Jurkat, Clone E6-1 (cell line): ENCODE measurements at places on chromosomes 5 and 9.

- no peak for DNase-seq
Measured at GRCh38 chr5:30808996-30809395, 384.5 kb upstream of the CDH6 start.

GRCh38 chr9:133359399-133360175 is 3.2 kb downstream of the SURF2 start:
- no peak for DNase-seq

- DNase-seq, result no peak
Measured at GRCh38 chr5:13941468-13941867, 3.0 kb downstream of the DNAH5 start.

- no peak for DNase-seq
Measured at GRCh38 chr9:80995759-80996158, 693.6 kb downstream of the TLE1 start.

GRCh38 chr9:24333629-24334028 is 212.1 kb downstream of the IZUMO3 start:
- DNase-seq, result peak; percentile 63

- DNase-seq, result no peak
Measured at GRCh38 chr5:14395411-14395810, 186.2 kb upstream of the OTULINL start.

DNA sequence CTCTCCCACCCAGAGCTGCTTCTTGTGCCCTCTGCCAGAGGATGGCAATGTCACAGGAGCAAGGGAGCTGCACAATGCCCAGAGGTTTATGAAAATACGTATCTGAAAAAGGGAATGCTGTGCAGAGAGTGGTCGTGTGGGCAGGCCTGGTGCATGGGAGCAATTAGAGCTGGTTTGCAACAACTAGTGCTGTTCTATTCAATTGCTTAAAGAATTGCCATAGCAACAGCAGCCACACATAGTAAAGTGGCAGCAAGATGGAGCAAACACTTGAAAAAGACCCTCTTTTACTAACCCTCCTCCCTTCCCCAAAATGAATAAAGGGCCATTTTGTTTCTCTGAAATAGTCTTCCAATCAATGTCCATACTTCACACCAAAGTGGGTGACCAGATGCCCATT is 166.3 kb downstream of the CRB2 start:
- DNase-seq, result no peak

DNA sequence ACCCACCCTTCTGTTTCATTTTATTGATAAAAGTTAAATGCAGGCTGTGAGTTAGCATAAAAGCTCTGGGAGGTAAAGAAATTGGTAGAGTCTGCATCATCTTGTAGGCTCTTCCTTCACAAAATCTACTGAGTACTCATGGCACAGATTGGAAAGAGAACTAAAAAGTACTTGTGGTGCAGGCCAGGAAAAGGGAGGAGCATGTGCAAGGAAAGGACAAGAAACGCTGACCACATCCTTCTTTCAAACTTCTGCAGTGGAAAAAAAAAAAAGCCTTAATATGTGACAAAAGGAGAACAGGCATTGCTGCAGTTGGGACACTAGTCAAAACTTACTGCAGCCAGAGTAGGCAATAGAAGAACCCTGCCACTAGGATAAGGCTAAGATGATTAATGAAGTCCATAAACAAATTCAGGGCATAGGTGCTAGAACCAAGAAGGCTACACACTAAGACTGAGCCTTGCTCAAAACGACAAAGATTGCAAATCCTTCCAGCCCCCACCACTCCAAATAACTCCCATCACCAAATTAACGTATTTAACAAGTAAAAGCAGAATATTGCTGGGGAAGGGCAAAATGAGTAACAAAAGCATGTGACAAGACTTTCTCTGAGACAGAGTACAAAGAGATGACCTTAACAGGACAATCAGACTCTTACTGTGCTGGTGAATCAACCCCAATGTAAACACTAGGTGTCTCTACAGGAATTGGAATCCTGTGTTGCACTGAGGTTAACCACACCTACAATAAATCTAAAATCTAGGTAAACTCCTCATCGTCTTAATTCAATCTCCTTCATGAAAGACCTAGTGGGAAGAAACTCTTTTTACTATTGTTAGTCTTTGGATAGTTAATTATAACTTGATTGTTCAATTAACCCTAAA is 1024.8 kb downstream of the TLE1 start:
- peak; percentile 80 for DNase-seq

GRCh38 chr5:119049824-119050449 is 20.9 kb upstream of the DMXL1 start:
- no peak for DNase-seq

DNA sequence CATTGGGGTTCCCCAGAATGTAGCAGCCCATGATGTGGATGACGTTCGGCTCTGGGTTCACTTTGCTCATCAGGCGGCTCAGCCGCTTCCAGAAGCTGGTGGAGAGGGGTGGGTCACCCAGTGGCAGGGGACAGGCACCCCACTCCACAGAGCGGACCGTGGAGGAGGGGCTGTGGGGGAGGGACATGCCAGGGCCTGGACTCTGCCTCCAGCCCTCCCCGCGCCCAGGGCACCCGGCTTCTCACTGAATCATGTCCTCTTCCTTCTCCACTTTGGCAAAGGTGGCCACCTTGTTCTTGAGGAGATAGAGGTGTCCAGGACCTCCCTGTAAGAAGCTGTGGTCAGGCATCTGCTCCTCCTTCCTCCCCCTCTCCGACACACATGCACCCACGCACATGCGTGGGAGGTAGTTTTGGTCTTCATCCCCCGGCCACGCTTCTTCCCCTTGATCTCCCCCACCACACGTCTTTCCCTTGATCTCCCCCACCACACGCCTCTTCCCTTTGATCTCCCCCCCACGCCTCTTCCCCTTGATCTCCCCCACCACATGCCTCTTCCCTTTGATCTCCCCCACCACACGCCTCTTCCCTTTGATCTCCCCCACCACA is 8.9 kb upstream of the ENTPD8 start:
- no peak for DNase-seq

DNA sequence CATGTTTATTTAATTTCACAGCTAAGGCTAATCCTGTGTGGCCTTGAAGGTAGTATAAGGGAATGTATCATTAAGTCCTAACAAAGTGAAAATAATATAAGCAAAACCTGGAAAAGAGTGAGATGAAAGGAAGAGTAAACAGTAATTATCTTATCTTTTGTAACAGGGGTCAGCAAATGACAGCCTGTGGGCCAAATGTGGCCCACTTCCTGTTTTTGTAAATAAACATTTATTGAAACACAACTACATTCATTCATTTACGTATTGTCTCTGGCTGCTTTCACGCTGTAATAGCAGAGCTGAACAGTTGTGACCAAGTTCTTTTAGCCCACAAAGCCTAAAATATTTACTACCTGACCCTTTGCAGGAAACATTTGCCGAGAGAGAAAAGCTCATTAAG is 78.4 kb upstream of the HTR4 start:
- no peak for DNase-seq

DNA sequence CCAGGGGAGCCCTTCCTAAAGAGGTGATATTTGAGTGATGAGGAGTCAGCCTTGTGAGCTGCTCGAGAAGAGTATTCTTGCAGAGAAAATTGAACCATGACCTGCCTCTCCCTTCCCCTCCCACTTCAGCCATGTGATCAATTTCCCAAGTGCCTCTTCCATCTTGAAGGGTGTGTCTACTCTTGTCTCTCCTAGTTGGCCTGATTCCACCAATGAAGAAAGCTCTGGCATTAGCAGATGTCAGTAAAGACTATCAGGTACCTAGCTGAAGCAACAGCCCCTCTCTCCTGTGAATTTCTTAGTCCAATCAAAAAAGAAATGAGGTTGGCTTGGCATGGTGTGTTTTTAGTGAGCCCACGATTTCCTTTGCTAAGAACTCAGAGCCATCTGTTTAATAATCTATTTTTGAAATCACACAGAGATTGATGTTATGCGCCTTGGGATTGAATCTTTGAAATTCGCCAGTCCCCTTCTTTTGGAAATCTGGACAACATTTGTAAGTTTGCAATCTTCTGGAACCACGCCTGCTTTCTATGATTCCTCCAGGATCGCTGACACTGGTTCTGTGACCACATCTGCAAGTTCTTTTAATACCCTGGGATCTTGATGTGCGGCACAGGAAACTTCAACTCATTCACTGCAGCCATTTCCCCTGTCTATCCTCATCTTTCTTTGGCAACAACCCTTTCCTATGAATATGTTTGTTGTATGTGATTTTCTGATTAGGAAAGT is 404.6 kb downstream of the DMRT2 start:
- DNase-seq, result no peak

- no peak for DNase-seq
Measured at GRCh38 chr9:76338418-76338817, 55.8 kb downstream of the RFK start.

DNA sequence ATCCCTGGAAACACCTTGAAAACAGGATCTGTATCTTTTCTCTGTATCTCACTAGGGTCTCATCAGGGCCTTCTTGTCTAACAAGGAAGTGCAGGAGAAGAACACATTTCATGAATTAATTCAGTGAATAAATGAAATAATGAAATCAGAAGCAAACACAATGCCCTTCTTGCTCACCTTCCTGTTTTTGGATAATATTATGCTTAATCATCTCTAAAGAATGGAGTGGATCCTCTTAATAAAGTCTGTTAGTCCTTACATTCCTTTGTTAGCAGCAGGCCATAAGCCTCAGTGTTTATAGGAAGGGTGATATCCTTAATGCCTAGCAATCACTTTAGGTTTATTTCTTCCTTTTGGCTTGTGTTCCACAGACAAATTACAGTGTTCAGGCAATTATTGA is 837.1 kb upstream of the SEMA6A start:
- DNase-seq, result no peak

GRCh38 chr5:98906756-98907355 is 22.0 kb downstream of the CHD1 start:
- DNase-seq, result no peak

- DNase-seq, result no peak
Measured at GRCh38 chr9:18658804-18659705, 185.1 kb downstream of the ADAMTSL1 start.

GRCh38 chr5:36459176-36460135 is 146.9 kb upstream of the SLC1A3 start:
- peak; percentile 23 for DNase-seq

- no peak for DNase-seq
Measured at GRCh38 chr9:34382054-34382453, 5.4 kb upstream of the MYORG start.

DNA sequence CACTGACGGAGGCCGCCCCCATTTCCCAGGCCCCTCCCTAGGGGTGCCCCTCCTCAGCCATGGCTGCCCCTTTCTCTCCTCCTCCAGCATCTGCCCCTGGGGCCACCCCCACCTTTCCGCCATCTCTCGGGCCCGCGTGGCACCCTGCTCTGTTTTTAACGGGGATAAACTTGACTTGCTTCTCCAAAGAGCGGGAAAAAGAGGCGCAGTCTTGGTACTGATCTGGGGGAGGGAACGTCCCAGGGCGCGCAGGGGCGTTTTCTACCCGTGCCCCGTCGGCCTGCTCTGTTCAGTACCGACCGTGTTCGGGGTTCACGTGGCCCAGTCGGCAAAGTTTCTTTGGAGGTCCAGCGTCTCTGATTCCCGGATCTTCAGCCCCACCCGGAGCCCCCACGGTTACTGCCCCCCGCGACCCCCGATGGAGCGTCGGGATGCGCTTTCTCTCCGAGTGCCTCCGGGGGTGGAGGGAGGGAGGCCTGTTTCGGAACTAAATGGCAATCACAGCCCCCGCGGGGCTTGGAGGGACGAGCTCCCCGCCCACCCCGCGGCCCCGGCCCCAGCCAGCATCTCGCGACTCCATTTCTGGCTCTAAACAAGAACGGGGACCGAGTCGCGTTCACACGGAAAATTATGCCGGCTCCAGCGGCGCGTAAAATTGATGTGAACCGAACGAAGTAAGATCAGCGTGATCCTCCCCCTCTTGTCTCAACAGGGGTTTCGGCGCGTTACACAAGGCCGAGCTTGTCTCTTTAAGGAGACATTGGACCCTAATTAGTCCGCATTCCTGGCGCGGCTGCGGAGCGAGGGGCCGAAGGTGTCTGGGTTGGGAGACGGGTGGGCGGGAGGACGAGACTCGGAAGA is 1.1 kb upstream of the TLE4 start:
- DNase-seq, result no peak

DNA sequence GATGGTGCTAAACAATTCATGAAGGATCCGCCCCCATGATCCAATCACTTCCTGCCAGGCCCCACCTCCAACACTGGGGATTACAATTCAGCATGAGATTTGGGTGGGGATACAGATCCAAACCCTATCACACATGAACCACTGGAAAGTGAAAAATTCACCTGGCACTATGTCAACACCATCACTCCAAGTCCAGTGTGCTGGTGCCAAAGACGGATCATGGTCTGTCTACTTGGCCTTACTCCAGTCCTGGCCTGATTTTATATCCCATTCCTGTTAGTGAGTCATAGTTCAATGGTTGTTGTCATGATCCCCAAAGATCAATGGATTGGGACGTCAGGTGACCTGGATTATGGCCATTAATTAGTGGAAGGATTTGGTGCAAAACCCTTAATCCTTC is 147.4 kb upstream of the RPS23 start:
- no peak for DNase-seq
